ENCODE measurements at places on chromosomes 16 and 17.

- no peak for DNase-seq
Measured at GRCh38 chr16:30570636-30571444, 674 bp downstream of the ZNF688 start.

DNA sequence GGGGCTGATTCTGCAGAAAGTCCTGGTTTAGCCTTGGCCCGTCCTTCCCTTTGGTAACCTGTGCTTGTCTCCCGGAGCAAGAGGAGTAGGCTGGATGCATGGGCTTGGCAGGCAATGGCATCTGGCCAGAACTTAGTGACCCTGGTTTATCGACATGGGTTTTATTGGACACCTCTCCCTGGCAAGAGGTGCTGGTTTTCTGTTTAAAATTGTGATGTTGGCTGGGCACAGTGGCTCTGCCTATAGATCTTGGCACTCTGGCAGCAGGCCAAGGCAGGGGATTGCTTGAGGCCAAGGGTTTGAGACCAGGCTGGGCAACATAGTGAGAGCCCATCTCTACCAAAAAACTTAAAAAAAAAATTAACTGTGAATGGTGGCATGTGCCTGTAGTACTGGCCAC is 31.2 kb downstream of the SLC12A3 start:
- no peak for DNase-seq

DNA sequence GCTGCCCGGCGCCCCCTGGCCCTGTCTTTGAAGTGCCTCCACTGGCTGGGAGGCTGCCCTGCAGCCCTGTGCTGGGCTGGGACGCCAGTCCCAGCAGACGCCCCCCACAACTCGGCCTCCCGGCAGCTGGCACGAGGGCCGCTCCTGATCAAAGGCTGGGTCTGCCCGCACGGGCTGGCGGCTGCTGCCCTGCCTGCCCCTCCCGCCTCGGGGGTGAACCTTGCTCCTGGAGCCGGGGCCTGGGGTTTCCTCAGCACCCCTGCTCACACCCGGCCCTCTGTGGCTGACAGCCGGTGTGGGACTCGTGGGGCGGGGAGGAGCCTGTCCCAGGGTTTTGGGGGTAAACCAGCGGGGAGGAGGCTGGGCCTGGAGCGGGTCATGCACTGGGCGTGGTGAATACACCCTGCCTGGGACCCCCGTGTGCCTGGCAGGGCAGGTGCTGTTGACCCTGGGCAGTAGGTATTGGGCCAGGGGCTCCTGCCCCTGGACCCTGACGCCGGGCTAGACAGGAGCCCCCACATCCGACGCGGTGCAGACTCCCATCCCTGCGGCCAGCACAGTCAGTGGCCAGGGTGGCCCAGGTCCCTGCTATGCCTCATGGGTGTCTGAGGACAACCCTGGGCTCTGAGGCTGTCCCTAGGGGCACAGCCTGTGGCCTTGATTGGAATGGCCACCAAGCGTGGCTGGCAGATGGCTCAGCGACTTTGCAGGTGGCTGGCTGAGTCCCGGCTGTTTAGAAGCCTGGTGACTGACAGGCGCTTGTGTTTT is 21.7 kb downstream of the CENPX start:
- no peak for DNase-seq

GRCh38 chr17:21460358-21460757 is 84.2 kb downstream of the KCNJ12 start:
- no peak for DNase-seq

GRCh38 chr17:59723607-59724006 is 16.2 kb downstream of the VMP1 start:
- DNase-seq = no peak

DNA sequence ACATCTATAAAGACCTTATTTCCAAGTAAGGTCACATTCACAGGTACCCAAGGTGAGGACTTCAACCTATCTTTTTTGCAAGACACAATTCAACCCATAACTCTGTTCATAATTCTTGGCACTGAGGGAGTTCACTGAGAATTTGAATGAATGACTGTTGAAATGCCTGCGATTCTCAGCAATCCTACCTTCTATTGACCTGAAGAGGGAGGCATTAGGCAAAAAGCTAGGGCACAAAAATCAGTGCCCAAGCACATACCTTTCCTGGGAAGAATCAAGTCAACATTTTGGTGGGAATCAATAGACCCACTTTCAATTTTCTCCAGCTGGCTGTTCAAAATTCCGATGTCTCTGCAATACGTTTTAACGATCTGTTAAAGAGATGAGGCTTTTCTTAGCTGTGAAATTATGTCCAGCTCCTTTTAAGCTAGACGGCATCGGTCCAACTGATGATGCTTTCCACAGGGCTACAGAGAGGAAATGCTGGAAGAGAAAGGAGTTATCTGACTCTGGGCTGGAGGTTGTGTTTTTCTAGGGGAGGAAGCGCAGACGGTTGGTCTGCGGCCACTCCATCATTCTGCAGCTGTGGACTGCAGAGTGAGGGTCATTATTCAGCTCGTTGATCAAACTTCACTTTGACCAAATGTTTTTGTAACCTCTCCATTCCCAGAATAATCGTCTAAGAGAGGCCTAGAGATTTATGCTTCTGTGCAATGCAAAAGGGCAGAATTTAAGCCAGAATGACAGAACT is 25.2 kb downstream of the BCO1 start:
- no peak for DNase-seq

- no peak for DNase-seq
Measured at GRCh38 chr17:47300718-47301117, 23.0 kb upstream of the EFCAB13 start.
